H1 (cell line): ENCODE measurements at places on chromosomes 11 and 22. TPM values are rescaled to one million over a fixed set of nuclear protein-coding genes. Genes with fewer than 3 reads are reported as not detected.

The ALG8 gene
- 56.9 and 66.7 TPM in 2 replicates for total RNA-seq

The CARNS1 gene
- total RNA-seq, result 0.61 and 1.1 TPM in 2 replicates

The MMP27 gene
- total RNA-seq, result not detected in 2 replicates

The CD6 gene
- 0.19 TPM in 1 of 2 replicates, not detected in the other for total RNA-seq

The ST14 gene
- 22.4 and 25.7 TPM in 2 replicates for total RNA-seq

The RFPL3 gene
- 0.24 TPM in 1 of 2 replicates, not detected in the other for total RNA-seq

The FJX1 gene
- total RNA-seq, result 13.3 and 14.2 TPM in 2 replicates

The PIWIL4 gene
- total RNA-seq, result 0.52 and 0.80 TPM in 2 replicates

The NCAM1 gene
- total RNA-seq, result 4.3 and 5.0 TPM in 2 replicates

The MS4A4A gene
- total RNA-seq, result not detected in 2 replicates

The SCN2B gene
- total RNA-seq, result 0.13 and 0.24 TPM in 2 replicates

The DTX4 gene
- 18.8 and 20.0 TPM in 2 replicates for total RNA-seq

The CARD16 gene
- not detected in 2 replicates for total RNA-seq

The ZP1 gene
- total RNA-seq, result not detected in 2 replicates

The POU2F3 gene
- total RNA-seq, result 1.0 and 1.1 TPM in 2 replicates

The ARHGEF17 gene
- 12.9 and 14.6 TPM in 2 replicates for total RNA-seq

The SEC14L6 gene
- 0.63 and 0.80 TPM in 2 replicates for total RNA-seq

The MAML2 gene
- 6.6 and 6.8 TPM in 2 replicates for total RNA-seq

The CEND1 gene
- 5.0 and 5.7 TPM in 2 replicates for total RNA-seq

The PHOX2A gene
- total RNA-seq, result 0.19 TPM in 1 of 2 replicates, not detected in the other

The SLC16A8 gene
- total RNA-seq, result not detected in 2 replicates

The SERPING1 gene
- 50.9 and 57.3 TPM in 2 replicates for total RNA-seq

The ART1 gene
- not detected in 2 replicates for total RNA-seq

The MPZL3 gene
- total RNA-seq, result 3.3 and 3.9 TPM in 2 replicates

The PDXP gene
- 35.7 and 36.6 TPM in 2 replicates for total RNA-seq

The LINC01488 gene
- total RNA-seq, result not detected in 2 replicates

The MIOX gene
- 0.30 and 0.33 TPM in 2 replicates for total RNA-seq

The MCAM gene
- 19.6 and 22.4 TPM in 2 replicates for total RNA-seq

The SHANK2 gene
- 52.9 and 54.2 TPM in 2 replicates for total RNA-seq

The CELSR1 gene
- 12.2 and 12.4 TPM in 2 replicates for total RNA-seq

The BAD gene
- total RNA-seq, result 23.1 and 25.3 TPM in 2 replicates

The OR52I2 gene
- total RNA-seq, result not detected in 2 replicates

The SH3BP1 gene
- 32.4 and 40.3 TPM in 2 replicates for total RNA-seq

The CNIH2 gene
- 15.8 and 17.0 TPM in 2 replicates for total RNA-seq

The ILK gene
- 91.4 and 103 TPM in 2 replicates for total RNA-seq

The DYNC2H1 gene
- total RNA-seq, result 12.0 and 12.7 TPM in 2 replicates

The OR56A1 gene
- 0.06 and 0.09 TPM in 2 replicates for total RNA-seq

The UBQLNL gene
- not detected in 2 replicates for total RNA-seq

The PLCB3 gene
- total RNA-seq, result 104 TPM in 2 replicates
